ENCODE measurements at places on chromosomes 11 and 22.

DNA sequence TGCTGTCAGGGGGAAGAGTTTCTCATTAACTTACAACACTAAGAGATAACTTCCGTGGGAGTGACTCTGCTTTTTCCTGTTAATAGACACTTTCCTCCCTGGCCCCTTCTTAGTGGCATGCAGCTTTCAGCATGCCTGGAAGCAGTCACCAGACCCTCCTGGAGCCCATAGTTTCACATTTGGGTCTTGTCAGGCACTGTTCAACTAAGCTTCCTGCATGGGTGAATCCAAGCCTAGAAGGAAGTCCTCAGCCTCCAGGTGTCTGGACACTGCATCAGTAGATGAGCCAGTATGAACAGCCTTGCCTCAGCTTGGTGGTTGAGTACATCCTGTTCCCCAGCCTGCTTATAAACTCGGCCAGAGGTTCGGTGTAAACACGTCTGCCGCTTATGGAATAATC lies 68.1 kb downstream of the PPP6R3 start:
- DNase-seq: no peak

- DNase-seq: no peak
These were observed 552.8 kb upstream of the CHORDC1 start for GRCh38 chr11:90775567-90776165.

DNA sequence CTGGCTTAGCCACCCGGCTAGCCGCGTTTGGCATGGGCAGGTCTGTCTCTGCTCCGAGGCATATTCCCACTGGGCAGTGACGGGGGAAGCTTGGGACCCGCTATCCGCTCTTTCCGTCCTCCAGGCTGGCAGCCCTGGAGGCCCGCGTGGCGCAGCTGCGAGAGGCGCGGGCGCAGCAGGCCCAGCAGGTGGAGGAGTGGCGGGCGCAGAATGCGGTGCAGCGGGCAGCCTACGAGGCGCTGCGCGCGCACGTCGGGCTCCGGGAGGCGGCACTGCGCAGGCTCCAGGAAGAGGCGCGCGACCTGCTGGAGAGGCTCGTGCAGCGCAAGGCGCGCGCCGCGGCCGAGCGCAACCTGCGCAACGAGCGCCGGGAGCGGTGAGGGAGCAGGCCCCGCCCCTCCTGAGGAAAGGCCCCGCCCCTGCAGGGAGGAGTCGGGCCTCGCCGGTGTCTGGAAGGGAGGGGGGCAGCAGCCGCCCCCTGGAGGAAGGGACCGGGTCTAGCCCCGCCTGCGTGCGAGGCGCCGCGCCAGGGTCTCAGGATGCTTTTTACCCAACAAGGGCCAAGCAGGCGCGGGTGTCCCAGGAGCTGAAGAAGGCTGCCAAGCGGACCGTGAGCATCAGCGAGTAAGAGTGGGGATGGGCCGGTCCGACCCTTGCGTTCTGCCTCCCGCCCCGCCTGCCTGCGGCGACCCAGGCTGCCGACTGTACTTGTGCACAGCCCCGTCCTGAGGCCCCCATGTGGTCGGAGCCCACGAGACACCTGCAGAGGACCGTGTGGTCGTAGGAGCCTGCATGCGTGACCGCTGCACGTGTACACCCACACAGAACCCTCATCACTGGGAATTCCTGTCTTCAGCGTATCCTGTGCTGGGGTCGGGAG lies 7.9 kb downstream of the ATG16L2 start:
- peak; percentile 44 for DNase-seq

DNA sequence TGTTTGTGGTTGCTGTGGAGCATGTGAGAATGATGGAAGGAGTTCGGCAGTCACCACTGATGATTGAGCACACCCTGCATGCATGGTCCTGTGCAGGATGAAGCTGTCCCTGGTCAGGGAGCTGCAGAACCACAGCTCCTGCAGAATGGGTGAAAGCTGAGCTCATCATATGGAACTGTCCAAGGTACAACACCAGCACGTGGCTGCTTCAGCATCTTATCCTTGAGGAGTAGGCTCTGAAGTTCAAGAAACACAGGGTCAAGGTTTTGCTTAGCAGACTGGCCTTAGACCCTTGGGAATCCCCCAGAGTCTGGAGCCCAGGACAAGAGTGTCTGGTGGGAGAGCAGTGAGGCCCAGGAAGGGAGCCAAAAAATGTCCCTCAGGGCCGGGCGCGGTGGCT lies 182.4 kb upstream of the LARGE1 start:
- no peak for DNase-seq

DNA sequence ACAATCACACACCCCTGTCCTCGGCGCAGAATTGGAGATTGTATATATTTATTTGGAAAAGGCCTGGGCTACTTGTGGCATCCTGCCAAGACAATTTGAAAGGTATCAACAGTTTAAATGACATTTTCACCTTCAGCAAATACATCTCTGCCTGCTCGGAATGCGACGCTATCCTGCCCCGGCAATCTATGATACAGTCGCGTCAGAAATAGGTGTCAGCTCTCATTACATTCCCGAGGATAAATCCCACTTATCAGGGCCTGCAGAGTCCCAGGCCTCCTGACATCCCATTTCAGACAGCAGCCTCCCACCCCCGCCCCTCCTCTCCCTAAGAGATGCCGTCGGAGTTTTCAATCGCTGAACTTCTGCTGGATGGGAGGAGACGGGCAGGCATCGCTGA lies 114.7 kb downstream of the BRD1 start:
- DNase-seq: no peak

GRCh38 chr11:76918941-76919386 lies 58.2 kb downstream of the ACER3 start:
- DNase-seq: no peak

- DNase-seq: no peak
These were observed 5.2 kb downstream of the CEP164 start for GRCh38 chr11:117332843-117333242.

- no peak for DNase-seq
These were observed 33.3 kb downstream of the NF2 start for GRCh38 chr22:29636751-29637150.

DNA sequence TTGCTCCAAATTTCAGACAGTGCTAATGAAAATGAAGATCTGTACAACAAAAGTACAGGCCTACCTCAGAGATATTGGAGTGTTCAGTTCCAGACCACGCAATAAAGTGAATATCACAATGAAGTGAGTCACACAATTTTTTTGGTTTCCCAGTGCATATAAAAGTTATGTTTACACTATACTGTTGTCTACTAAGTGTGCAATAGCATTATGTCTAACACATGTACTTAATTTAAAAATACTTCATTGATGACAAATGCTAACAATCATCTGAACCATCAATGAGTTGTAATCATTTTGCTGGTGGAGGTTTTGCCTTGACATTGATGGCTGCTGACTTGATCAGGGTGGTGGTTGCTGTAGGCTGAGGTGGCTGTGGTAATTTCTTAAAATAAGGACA lies 60.6 kb upstream of the E2F8 start:
- DNase-seq: no peak

DNA sequence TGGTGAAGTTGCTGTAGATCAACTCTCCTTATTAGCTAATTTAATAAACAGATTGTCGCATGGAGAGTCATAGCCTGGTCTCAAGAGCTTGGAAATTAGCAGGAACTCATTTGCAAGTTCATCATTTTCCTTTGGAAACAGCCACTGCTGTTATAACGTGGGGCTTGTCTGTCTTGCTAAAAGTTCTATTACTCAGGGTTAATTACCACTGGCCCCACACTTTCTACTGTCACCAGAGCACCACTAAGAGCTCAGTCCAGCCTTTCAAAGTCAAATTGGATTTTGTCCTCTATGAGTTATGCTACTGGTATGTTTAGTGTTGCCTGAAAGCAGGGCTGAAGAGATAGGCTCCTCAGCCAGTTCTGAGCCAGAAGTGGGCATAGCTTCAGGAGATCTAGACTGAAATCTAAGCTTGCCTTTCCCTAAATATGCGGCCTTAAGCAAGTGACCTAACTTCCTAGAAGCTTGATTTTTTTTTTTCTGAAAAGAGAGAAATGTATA lies 292.2 kb downstream of the INSC start:
- no peak for DNase-seq

- DNase-seq: no peak
These were observed 233.9 kb downstream of the TENM4 start for GRCh38 chr11:79206951-79207350.

DNA sequence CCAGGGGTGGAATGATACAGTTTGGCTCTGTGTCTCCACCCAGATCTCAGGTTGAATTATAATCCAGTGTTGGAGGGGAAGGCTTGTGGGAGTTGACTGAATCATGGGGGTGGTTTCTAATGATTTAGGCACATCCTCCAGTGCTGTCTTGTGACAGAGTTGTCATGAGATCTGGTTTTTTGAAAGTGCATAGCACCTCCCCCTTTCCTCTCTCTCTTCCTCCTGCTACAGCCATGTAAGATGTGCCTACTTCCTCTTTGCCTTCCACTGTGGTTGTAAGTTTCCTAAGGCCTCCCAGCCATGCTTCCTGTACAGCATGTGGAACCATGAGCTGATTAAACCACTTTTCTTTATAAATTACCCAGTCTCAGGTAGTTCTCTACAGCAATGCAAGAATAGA lies 45.1 kb downstream of the THAP12 start:
- DNase-seq: no peak

- no peak for DNase-seq
These were observed 5.1 kb upstream of the OSBPL5 start for GRCh38 chr11:3170044-3170755.

DNA sequence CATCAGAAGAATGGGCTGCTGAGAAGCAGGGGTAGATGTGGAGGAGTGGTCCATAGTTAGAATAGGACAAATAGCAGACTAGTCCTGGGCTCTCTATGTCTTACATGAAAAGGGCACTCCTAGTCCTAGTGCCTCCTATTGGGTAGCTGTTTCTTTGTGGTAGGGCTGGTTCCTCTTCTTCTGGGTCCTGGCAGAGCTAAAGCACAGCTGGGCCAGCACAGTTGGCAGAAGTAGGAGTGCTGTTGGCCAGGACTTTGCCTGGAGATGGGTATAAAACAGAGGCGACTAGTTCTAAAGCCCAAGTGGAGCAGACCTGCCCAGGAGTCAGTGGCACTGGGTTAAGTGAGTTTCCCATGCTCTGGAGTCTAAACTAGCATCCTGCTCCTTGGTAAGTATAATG lies 55.2 kb downstream of the PPFIBP2 start:
- DNase-seq: no peak

DNA sequence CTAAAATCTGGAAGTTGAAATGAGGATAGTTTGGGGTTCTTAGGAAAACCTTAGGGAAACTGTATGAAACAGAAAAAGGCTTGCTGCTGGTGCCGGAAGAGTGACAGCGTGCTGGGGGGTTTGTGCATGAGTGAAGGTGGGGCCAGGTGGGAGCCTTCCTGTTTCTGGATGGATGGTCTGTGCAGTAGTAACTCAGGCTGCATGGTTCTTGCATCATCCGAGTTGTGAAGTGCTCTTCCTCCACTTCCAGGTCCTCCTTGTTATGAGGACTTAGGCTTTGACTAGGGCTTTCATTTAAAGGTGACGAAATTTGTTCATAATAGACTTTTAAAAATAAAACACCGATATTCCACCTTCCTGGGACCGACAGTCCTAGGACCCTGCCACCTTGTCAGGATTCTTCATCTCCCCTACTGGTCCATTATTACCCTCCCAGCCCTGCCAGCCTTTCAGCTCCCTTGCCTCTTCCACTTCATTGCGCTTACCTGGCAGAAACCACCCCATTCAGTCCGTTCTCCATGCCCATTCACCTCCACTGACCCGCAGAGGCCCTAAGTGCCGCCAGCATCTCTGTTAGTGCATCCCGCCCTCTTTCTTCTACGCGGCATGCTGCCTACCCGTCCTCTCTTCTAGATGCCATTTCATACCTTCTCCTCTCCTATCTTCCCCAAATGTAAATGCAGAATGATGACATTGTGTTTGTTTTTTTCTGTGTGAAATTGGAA lies 47.3 kb downstream of the PPFIA1 start:
- DNase-seq: no peak

GRCh38 chr11:108729227-108729871 lies 64.5 kb downstream of the DDX10 start:
- DNase-seq: no peak

GRCh38 chr11:64141081-64141783 lies 24.7 kb downstream of the MACROD1 start:
- no peak for DNase-seq

DNA sequence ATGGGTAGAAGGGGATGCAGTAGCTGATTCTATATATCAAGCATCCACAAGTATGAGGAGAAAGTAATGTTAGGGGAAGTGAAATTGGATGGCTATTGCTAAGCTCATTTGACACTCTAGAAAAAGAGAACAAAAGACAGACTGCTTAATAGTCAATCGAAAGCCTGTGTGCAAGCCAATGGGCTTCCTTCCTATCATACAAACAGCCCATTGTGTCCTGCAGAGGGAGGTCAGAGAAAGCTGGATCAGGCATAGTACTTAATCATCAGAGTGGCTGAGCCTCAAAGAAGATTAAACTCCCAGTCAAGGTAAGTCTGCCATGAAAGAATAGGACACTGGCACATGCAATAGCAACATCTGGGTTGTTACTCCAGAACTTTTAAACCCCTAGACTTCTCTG lies 50.9 kb upstream of the PGR start:
- no peak for DNase-seq

GRCh38 chr22:22870577-22871404 lies 16.8 kb upstream of the IGLL5 start:
- DNase-seq: no peak

GRCh38 chr11:3166268-3167142 lies 1.4 kb upstream of the OSBPL5 start:
- DNase-seq: no peak

DNA sequence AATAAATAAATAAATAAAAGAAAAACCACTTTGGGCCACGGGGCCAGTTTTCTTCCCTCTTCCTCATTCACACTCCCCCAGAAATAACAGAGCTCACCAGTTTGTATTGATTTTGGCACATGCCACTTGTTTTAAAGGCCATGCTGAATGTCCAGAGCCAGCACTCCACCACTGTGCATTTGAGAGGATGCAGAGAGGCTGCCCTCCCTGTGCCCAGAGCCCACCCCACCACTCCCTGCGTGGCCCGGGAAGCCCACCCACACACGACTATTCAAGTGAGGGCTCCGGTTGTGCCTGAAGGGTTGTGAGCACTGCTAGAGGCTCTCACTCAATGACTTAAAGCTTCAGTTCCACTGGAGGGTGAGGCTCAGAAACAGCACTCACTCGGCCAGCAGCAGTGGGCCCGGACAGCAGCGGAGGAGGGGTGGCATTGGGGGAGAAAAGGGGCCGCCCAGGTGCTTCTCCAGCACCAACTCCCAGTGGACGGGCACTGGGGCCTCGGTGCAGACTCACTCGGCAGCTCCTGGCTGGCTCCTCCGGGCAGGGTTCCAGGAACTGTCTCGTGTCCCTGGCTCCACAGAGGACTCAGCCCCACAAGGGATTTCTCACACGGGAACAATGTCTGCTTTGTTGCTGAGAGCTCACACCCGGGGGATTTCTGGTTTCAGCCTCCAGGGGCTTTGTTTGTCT lies 112.7 kb downstream of the SHANK2 start:
- no peak for DNase-seq

GRCh38 chr11:8693555-8693954 lies 11.0 kb downstream of the RPL27A start:
- no peak for DNase-seq

All from stimulated activated CD8-positive, alpha-beta memory T cell treated with anti-CD3 and anti-CD28 coated beads, Interleukin-7, amount 100 ng/mL, for 24 hours (primary cell).